ENCODE measurements at places on chromosomes 3 and 15.

- DNase-seq: no peak
Measured at GRCh38 chr3:128378631-128379347, 87.9 kb downstream of the DNAJB8 start.

- no peak for DNase-seq
Measured at GRCh38 chr3:13028010-13028821, 45.0 kb downstream of the IQSEC1 start.

DNA sequence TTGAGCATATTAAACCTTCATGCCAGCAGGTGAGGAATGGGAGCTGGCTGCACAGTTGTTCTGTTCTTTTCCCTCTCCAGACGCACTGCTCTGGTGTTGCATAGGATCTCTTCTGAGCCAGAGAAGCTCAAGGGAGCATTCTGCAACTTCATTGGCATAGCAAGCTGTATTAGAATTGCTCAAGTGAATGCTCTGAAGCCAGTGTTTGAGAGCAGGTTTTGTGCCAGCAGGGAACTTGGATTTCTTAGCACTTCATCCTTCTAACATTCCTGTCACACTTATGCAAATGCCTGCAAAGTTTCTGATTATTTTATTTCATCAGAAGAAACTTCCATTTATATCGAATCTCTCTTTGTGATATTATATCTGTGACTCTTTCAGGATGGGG lies 366.6 kb downstream of the AGBL1 start:
- DNase-seq: no peak

- DNase-seq: no peak
Measured at GRCh38 chr3:171491361-171491760, 31.2 kb upstream of the TNIK start.

GRCh38 chr3:48607519-48607918 lies 1.9 kb downstream of the UQCRC1 start:
- no peak for DNase-seq

GRCh38 chr3:195207056-195207455 lies 63.9 kb downstream of the XXYLT1 start:
- DNase-seq: no peak

DNA sequence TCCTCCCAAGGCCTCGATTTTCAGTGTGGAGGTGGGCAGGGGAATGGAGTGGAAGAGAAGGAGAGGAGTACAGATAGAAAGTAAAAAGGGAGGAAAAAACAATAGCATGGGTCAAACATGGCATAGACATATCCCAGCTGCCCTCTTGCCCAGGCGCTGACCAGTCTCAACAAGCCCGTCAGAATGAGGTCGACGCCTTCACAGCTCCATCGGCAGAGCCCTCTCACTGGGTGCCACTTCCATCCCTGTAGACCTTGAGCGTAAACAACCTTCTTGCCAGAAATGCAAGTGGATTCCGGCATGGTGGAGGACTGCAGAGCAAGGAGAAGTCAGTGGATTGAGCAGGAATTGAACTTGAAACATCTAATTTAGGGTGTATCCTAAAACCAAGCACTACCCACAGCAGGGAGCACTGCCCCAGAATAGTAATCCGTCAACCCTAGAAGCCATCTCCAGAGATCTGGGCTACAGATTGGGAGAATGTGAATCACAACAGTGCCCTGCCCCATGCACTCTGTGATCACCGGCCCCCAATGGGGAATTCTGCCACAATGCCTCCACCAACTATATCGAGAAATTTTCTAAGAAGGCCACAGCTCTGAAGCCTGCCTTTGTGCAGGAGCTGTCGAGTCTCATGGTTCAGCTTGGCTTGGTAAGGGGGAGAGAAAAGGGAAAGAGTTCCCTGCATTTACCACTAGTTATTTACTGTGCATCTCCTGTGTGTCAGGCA lies 190.1 kb downstream of the UACA start:
- no peak for DNase-seq

All from effector memory CD8-positive, alpha-beta T cell (primary cell).